HL-60 (cell line): ENCODE measurements at places on chromosomes 11 and 22.

- no peak for DNase-seq
These were observed 10.8 kb downstream of the THYN1 start for GRCh38 chr11:134242376-134242775.

DNA sequence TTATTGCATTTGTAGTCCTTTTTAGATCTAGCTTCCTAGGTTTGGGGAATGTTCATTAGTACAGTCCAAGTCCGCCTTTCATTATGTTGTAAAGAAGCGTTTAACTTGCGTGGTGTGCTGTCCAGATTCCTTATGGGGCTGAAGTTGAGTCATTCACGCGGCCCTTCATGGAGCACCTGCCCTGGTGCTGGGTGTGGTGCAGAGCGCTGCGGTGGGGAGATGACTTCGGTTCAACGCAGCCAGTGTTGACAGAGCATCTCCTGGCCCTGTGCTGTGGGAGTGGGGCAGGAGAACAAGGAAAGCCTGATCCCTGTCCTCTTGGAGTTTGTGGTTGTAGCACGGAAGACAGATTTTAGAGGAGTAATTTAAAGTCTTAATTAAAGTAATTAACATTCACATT is 152.0 kb downstream of the TBC1D22A start:
- no peak for DNase-seq

- no peak for DNase-seq
These were observed 37.0 kb upstream of the ALX4 start for GRCh38 chr11:44346983-44347382.

- no peak for DNase-seq
These were observed 16.7 kb upstream of the UCP3 start for GRCh38 chr11:74025467-74026166.

- no peak for DNase-seq
These were observed 3.3 kb downstream of the C2CD2L start for GRCh38 chr11:119110439-119110838.

- peak; percentile 52 for DNase-seq
These were observed 837 bp upstream of the PLAAT5 start for GRCh38 chr11:63491636-63492372.

DNA sequence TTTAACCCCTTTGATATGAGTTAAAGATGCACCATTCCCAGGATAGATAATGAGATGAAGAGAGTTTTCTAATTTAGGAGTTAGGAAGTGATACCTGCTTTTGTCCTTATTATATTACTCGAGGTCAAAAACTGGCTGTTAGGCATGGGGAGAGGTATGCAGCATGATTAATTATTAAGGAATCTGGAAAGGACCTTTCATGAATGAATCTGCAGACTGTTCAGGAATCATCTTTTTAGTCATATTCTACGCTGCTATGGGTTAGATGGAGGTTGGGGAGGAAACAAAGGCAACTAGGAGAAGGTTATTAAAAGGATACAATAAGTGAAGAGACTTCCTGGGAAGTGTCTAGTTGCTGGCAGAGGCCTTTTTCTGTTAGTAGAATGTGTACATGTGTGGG is 492.4 kb upstream of the CCDC90B start:
- no peak for DNase-seq
